Natural killer cell treated with Interleukin-12 subunit alpha and Interleukin-12 subunit beta and Interleukin-15 and Interleukin-18, amount 100 ng/mL, for 72 hours (primary cell): ENCODE measurements at places on chromosomes 3 and 15. TPM values are rescaled to one million over a fixed set of nuclear protein-coding genes. Genes with fewer than 3 reads are reported as not detected.

QRICH1 gene
- total RNA-seq = 145 TPM

GRCh38 chr15:44157679-44158078 lies 37.4 kb downstream of the FRMD5 start:
- DNase-seq = no peak

IL1RAP gene
- total RNA-seq = 19.5 TPM

DTX3L gene
- 110 TPM for total RNA-seq

UBA7 gene
- total RNA-seq = 105 TPM

PPP1R14D gene
- not detected for total RNA-seq

IQCF5 gene
- not detected for total RNA-seq

GRCh38 chr3:47515864-47516319 lies 2.4 kb upstream of the ELP6 start:
- no peak for DNase-seq

ITGA11 gene
- 0.98 TPM for total RNA-seq

DNA sequence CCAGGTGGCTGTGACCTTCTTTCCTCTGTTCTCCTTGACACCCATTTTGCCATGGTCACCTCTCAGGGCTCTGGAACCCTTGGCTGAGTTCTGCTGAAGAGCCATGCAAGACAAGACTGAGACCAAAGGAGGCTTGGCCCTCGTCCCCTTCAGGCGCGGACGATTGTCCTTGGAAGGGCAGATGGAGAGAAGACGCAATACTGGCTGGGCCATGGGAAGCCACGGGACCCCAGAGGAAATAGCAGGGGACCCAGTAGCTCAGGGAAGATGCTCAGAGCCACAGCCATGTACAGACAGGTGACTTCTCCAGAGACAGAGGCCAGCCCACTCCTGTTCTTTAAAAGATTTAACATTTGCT lies 125.6 kb downstream of the SMAD6 start:
- DNase-seq = no peak
